ENCODE measurements at places on chromosomes 5 and 9.
A peak's percentile ranks its signal among the peaks of the same experiment; 100 is the strongest.

DNA sequence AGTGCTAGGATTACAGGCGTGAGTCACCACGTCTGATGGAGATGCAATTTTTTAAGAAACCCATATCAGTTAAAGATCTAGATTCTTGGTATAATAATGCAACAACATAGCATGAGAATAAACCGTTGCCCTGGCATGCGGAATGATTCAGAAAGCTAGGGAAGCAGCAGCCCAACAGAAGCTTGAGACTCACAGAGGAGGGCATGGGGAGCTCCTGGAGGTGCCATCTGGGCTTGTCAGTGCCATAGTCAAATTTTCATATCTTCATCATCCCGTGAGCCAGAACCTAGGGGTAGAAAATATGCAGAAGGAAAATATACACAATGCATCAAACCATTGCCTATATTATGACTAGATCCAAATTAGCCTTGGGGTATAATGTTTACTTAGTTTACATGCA, 118.7 kb upstream of the ADAMTS16 start:
- DNase-seq: no peak

DNA sequence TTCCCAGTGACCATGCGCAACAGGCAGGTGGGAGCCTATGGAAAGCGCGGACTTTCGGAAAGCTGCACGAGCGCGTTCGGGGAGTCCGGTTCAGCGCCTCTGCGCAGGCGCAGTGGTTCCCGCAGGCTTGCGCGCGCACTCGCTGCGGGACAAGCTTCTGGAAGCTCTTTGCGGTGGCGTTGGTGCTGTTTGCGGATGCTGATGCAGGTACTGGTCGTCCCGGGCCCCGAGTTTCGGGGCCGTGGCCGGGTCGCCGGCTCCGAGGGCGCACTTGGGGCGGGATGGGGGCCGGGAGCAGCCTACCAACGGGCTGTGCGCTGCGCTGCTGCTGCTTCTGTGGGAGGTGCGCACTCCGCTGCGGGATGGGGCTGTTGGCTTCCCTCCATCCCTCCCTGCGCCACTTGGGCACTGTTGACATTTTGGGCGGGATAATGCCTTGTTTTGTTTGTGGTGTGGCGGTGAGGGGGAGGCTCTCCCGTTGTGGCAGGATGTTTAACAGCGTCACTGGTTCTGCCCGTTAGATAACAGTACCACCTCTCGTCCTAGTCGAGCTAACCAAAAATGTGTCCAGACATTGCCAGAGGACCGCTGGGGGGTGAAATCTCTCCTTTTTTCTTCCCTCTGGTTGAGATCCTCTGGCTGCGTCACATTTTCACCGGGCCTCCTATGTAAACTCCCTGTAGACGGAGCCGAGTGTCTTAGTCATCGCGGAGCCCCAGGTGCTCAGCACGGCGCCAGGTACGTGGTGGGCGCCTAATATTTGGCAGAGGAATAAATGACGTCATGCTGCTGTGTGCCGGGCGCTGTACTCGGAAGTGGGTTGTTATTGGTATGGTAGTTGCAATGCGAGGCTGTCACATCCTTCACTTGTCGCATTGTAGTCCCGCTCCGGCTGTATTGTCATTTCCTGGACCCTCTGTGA, at the start of gene ZNF483:
Gene ZNF483 (plus strand): TSS at position 124 of the 922 bp plus-strand sequence. CDS start 2,217 bp downstream, outside the sequence.
- peak; percentile 71 for DNase-seq

DNA sequence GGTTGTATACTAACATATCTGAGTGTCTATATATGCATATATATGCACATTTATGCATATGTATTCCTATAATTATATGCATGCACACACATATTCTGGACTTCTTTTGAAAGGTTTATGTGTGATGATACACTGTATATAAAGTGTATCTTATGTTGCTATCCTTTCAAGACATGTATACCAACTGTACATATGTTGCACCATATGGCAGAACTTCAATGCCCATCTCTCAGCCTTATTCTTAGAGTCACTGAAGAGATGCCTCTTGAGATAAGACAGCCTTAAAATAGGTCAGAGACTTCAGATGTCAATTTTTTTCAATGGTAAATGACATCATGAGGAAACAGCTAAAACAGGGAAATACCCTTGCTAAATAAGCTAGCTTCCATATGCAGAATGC, 461.4 kb downstream of the SPATA31D1 start:
- no peak for DNase-seq

GRCh38 chr5:56535347-56535746, 280.0 kb upstream of the MAP3K1 start:
- no peak for DNase-seq

GRCh38 chr9:114591849-114592248, 4.3 kb downstream of the ATP6V1G1 start:
- DNase-seq: no peak

- DNase-seq: no peak
Measured at GRCh38 chr5:43113546-43113945, 7.2 kb upstream of the ZNF131 start.

- DNase-seq: no peak
Measured at GRCh38 chr5:122565331-122565730, 209.5 kb upstream of the SNX2 start.
